ENCODE measurements at places on chromosomes 12 and 14.

GRCh38 chr14:90678420-90678819, 137.8 kb downstream of the TTC7B start:
- DNase-seq = no peak

- no peak for DNase-seq
Observed at GRCh38 chr14:80587096-80587724, 354.3 kb downstream of the CEP128 start.

DNA sequence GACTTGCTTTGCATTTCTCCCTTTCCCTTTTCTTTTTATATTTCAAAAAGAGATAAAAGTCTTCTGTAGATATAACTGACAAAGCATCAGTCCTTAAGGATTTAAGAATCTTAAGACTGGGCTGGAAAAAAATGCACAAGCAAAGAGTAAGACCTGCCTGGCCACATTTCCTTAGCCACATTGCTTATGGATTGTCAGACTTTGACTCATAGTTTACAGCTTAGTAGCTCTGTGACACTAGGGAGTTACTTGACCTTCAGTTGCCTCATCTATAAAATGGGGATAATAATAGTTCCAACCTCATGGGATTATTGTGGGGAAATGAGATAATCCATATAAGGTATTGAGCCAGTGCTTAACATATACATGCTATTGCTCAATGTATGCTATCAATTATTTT, 66.4 kb upstream of the STK38L start:
- no peak for DNase-seq

DNA sequence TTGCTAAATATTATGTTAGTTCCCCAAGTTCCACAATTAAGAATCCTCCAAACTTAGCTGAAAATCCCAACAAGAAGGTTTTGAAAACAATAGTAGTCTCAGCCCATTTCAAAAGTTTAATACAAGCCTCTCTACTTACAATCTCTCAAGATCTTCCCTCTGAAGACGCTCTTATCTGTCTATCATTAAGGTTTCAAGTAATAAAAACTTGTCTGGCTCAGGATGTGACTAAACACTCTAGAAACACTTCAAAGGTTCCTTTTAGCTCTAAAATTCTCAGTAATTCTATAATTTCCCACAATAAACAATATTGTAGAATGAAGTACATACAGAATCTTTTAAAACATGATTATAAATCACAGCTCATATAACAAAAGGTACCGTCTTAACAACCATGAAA, 16.3 kb downstream of the YAF2 start:
- DNase-seq = no peak

- no peak for DNase-seq
Observed at GRCh38 chr14:21229821-21230220, 39.4 kb downstream of the HNRNPC start.

- DNase-seq = no peak
Observed at GRCh38 chr14:68967459-68967940, 11.6 kb downstream of the ACTN1 start.

DNA sequence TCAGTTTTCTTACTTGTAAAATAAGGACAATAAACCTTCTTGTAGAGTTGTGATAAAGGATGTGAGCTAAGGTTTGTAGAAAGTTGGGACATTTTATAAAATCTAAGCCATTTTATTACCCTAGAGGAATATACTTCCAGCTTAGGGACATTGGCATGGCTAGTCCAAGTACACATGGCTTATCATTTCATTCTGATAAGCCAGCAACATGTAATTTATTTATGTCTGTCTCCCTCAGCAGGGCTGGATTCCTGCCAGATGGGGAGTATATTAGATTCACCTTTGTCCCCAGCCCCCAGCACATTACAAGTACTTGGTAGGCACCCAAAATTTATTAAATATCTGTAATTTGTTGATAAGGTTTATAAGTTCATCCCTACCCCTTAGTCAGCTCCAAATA, 6.3 kb upstream of the ATG14 start:
- DNase-seq = no peak

- DNase-seq = no peak
Observed at GRCh38 chr14:65776193-65776852, 363.8 kb downstream of the FUT8 start.

- no peak for DNase-seq
Observed at GRCh38 chr14:90551070-90551704, 154.4 kb downstream of the CALM1 start.

GRCh38 chr14:51443195-51444018, 203.4 kb downstream of the TMX1 start:
- no peak for DNase-seq

DNA sequence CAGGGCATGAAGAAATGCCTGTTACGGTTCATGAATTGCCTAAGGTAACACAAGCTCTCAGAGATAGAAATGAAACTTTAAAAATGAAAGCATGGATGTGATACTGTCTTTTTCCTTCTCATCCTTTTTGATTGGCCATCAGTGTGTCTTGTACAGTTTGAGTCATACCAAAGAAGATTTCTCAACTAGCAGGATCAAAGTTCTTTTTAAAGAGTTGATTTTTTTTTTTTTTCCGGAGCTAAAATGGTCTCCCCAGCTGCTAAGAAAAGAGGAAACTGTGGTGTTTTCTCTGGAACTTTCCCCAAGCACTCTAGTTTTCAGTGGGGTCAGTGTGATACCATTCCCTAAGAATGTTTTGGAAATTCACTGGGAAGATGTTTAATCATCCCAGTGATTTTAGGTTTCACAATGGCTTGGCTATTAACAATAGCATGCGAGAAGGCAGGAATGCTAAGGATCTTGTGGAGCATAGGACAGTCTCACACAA, 105.0 kb downstream of the ETNK1 start:
- DNase-seq = no peak

- DNase-seq = no peak
Observed at GRCh38 chr12:101746661-101747060, 7.4 kb upstream of the SYCP3 start.

DNA sequence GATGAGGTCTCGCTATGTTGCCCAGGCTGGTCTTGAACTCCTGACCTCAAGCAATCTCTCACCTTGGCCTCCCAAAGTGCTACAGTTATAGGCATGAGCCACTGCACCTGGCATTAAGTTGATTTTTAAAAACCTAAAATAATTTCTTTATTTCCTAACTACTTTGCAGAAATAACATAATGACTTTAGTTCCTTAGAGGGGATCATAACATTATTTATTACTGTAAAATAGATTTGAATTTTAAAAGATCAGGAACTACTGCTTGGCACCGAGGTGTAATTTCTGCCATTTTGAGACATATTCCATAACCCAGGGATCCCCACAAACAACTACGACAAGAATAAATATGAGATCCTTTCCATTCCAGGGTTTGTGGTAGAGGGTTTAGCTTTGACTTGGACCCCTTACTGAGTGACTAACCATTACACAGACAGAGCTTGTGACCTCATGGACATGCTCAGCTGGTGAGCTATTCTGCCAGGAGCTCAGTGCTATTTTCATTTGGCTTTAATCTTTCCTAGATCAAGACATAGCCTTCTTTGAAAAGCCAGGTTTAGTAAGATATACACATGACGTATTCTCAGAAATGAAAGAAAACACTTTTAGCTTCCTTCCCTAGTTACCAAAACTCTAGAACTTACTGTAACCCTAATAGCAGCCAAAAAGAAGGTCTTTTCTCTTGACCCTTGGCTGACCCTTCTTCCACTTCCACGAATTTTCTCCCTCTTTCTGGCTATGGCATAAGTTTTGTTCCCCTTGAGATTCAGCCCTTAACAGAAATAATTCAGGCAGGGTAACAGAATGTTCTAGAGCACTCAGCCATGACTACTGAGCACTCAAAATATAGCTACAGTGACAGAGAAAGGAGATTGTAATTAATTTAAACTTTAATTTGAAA, 75.1 kb upstream of the NUDT4 start:
- DNase-seq = no peak

DNA sequence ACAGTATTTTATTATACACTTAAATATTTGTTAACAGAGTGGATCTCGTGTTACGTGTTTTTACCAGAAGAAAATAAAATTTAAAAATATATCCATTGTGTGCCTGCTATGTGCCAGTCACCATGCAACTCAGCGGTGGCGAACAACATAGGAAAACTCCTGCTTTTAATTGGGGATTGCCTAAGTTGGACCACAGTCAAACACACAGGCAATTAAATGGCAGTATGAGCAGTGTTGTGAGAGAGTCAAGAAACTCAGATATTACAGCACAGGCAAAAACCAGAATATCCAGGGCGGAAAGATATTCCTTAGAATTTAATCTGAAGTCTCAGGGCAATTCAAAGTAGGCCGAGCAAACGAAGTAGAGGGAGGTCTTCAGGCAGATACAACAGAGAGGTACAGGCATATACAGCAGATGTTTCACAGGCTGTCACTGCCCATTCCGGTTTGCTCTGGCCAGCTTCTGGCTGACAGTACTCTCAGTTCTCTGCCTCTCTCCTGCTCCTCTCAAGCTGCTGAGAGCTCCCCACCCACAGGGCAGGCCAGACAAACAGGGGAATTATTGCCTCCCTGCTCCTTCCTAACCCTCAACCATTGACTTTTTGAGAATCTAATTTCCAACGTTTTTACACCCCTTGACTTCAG, 540.2 kb upstream of the TMEM132C start:
- no peak for DNase-seq

GRCh38 chr14:70955543-70956480, 48.6 kb downstream of the PCNX1 start:
- DNase-seq = no peak

DNA sequence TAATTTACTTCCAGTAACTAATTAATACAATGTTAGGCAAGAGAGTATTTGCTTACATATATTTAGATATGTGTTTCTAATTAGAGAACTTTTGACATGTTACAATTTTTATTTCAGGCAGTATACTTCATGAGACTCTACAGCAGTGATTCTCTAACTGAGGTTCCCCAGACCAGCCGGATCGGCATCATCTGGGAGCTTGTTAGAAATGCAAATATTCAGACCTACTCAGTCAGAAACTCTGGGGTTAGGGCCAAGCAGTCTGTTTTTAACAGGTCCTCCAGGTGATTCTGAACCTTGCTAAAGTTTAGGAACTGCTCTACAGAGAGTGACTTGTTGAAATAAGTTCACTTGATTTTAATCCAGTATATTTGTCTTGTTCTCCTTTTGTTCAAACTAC, 46.5 kb downstream of the ARID2 start:
- DNase-seq = no peak

- no peak for DNase-seq
Observed at GRCh38 chr14:28297559-28297958, 469.0 kb upstream of the FOXG1 start.

- DNase-seq = no peak
Observed at GRCh38 chr12:55683676-55684075, 24.0 kb downstream of the ITGA7 start.

DNA sequence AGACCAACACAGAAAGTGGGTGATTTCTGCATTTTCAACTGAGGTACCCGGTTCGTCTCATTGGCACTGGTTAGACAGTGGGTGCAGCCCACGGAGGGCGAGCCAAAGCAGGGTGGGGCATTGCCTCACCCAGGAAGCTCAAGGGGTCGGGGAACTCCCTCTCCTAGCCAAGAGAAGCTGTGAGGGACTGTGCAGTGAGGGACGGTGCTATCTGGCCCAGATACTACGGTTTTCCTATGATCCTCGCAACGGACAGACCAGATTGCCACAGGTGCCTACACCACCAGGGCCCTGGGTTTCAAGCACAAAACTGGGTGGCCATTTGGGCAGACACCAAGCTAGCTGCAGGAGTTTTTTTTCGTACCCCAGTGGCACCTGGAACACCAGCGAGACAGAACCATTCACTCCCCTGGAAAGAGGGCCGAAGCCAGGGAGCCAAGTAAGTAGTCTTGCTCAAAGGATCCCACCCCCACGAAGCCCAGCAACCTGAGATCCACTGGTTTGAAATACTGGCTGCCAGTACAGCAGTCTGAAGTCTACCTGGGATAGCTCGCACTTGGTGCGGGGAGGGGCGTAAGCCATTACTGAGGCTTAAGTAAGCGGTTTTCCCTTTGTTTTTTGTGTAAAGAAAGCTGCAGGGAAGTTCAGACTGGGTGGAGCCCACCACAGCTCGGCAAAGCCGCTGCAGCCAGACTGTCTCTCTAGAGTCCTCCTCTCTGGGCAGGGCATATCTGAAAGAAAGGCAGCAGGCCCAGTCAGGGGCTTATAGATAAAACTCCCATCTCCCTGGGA, 25.5 kb upstream of the NAA30 start:
- no peak for DNase-seq

All from stimulated activated CD8-positive, alpha-beta memory T cell treated with anti-CD3 and anti-CD28 coated beads, Interleukin-15, amount 100 ng/mL, for 24 hours (primary cell).